NCI-H1105 treated with DMSO at 0.1 percent for 48 hours (cell line): ENCODE measurements at places on chromosomes 16 and 17.

DNA sequence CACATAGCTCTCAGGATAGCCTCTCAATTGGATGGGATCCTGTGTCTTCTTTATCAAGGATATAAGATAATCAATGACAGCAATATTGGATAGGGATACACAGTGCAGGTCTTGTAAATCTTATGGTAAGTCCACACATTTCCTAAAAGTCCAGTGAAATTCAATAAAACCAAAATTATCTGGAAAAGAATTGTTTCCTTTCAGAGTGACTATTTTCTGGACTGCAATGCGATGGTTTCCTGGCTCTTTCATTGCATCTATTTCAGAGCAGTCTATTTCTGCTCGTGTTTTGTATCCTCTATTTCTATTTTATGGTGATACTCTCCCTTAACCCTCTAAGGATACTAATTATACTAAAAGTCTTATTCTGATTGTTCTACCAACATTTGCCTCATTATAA, 24.3 kb upstream of the MON1B start:
- no peak for DNase-seq

DNA sequence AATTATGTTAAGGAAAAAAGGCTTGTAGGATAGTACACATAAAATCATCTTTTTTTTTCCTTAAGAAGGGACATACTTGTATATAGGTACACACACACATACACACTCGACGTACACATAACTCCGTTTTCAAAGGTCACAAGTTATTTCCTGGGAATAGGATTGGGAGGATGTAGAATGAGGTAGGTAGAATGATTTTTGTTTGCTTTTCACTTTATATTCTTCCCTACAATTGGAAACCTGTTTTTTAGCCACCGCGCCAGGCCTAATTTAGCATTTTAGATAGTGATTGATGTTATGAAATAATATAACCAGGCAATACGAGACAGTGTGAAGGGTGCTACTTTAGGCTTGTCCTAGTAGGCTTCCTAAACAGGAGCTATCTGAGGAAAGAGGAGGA, 1.8 kb upstream of the HAPSTR1 start:
- no peak for DNase-seq

GRCh38 chr16:8798174-8798527, 512 bp downstream of the PMM2 start:
- DNase-seq, result no peak

DNA sequence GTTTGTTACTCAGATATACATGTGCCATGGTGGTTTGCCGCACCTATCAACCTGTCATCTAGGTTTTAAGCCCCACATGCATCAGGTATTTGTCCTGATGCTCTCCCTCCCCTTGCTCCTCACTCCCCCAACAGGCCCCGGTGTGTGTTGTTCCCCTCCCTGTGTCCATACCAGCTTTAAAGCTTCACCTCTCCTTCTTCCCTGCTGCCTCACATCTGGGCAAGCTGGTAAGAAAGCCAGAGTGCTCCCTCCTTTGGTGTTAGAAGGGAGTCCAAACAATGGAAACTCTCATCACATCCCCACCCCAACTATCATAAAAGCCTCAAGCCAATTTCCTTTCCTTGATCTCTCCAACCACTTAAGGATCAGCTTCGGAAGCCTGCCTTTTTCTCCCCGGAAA, 1115.6 kb upstream of the GOT2 start:
- no peak for DNase-seq

DNA sequence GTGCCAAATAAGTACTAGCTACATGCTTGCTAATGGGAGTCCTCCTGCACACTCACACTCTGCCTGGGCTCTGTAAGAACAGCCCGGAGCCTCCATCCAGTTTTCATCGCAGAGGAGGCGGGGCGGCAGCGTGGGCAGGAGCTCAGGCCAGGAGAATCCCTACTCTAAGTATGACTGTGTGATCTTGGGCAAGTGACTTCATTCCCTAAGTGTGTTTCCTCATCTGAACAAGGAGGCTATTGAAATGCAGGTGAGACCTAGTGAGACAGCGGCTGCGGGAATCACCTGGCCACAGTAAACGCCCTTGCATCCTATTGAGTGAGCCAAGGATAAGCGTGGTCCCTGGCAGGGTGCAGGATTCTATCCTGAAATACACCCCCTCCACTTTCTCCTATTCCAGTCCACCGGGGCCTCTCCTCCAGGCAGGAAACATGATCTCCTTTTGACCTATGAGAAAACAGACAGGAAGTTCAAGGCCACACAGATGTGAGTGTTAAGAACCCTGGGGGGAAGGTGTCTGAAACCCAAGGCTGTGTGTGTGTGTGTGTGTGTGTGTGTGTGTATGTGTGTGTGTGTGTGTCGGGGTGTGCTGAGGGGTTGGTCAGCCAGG, 5.2 kb upstream of the RAI1 start:
- DNase-seq, result no peak
